NCI-H345 (cell line): ENCODE measurements at places on chromosomes 1 and 21.
A peak's percentile ranks its signal among the peaks of the same experiment; 100 is the strongest.

GRCh38 chr1:162680419-162681121 lies 48.3 kb downstream of the DDR2 start:
- DNase-seq = no peak

- peak; percentile 24 for DNase-seq
These were observed 142.6 kb upstream of the CXADR start for GRCh38 chr21:17370263-17370662.

DNA sequence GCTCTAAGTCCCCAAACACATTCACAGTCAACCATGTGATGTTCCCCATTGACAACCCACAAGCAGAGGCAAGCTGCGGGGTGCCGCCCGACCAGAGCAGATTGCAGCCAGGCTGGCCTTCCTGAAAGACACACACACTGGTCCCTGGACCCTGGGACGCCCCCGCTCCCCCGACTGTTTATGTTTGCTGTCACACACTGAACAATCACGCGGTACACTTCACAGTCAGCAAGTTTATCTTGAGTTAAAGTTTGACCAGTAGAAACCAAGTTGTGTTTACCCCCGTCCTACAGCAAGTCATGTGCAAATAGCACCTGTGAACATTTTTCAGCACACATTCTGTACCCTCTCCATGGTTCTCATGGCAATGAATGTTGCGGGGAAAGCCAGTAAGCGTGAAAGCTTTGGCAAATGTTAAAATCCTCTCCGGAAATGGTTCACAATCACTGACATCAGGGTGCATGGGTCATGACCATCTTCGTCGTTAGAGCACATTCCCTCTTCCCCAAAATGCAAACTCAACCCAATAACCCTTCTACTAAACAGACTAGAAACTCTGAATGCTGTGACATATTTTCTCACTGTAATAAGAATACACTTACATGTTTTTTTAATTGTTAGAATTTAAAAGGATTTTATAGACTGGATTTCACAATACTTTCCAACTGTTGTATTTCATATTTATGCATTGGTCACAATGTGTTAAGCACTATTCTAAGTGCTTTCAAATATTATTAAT lies 33.3 kb upstream of the IRF2BP2 start:
- no peak for DNase-seq

DNA sequence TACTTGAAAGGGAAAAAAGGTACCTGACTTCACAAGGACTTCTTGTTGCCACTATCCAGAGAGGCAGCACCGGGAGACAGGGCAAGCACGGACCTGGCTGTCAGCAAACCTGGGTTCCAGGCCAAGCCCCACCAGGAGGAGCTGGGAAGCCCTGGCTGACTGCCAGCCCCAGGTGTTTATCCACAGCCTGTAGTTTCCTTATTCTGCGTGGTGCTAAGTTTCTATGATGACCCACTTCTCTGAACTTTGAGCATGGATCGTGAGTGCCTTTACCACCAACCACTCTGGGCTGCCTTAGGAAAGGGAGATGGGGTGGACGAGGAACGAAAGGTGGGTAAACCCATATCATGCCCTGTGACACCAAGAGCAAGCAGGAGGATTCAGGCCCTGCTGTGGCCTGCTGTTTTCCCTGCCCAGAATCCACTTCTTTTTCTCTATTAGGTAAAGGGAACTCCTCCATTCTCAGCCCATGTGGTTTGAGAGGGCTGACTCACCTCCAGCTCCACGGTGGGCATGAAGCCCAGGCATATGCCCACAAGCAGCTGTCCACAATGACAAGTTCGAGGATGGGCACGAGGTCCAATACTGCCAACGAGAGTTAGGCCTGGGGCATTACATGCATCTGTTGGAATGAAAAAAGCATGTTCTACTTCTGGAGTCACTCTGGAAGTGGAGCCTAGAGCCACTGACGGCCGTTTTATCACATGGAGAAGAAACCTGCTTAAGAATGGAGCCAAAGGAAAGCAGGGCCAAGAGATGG lies 20.3 kb downstream of the TSPAN2 start:
- DNase-seq = peak; percentile 1

DNA sequence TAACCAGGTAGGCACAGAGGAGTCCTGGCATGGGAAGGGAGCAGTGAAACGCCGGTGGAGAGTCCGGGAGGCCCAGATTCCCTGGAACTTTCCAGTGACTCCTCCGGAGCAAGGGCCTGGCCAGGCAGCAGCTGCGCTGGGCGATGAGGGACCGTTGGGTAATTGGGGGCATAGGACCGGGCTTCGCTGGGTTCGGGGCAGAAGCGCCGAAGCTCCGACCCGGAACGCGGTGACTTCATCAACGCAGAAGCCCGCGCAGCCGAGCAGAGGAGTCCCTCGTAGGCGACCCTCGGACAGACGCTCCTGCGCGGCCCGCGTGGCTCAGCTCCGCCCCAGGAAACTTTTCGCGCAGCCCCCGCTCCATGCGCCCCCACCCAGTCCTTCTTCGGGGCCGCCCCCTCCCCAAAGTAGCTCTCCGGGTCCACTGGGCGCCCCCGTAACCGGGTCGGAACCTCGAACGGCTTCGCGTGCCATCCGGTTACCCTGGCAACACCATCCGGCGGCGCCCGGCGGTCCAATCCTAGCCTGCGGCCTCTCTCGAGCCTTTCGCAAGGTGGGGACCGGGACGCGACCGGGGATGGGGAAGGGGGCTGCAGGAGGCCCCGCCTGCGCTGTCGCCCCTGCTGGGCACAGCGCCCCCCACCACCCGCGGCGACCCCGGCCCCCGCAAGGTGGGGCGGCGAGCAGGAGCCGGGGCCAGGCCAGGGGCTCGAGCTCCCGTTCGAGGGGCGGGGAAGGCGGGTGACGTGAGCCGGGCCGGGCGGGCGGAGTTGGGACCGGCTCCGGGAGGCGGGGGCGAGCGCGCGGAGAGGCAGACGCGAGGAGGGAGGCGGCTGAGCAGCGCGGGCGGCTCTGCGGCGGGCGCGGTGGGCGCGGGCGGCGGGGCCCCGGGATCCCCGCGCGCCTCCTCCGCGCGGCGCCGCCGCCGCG lies at the start of gene AJAP1:
Gene AJAP1, plus strand, starts transcription at position 814 of the 930 bp plus-strand sequence. CDS start 817 bp downstream, outside the sequence.
- DNase-seq = peak; percentile 47

- DNase-seq = no peak
These were observed at the start of gene HSD11B1 for GRCh38 chr1:209704584-209704983. TSS of gene HSD11B1 (plus strand) at chr1:209704846. CDS start at chr1:209704943, 97 bp downstream.

GRCh38 chr1:186654741-186655140 lies 25.5 kb downstream of the PTGS2 start:
- DNase-seq = no peak

GRCh38 chr1:21617126-21617738 lies 51.9 kb downstream of the RAP1GAP start:
- no peak for DNase-seq

DNA sequence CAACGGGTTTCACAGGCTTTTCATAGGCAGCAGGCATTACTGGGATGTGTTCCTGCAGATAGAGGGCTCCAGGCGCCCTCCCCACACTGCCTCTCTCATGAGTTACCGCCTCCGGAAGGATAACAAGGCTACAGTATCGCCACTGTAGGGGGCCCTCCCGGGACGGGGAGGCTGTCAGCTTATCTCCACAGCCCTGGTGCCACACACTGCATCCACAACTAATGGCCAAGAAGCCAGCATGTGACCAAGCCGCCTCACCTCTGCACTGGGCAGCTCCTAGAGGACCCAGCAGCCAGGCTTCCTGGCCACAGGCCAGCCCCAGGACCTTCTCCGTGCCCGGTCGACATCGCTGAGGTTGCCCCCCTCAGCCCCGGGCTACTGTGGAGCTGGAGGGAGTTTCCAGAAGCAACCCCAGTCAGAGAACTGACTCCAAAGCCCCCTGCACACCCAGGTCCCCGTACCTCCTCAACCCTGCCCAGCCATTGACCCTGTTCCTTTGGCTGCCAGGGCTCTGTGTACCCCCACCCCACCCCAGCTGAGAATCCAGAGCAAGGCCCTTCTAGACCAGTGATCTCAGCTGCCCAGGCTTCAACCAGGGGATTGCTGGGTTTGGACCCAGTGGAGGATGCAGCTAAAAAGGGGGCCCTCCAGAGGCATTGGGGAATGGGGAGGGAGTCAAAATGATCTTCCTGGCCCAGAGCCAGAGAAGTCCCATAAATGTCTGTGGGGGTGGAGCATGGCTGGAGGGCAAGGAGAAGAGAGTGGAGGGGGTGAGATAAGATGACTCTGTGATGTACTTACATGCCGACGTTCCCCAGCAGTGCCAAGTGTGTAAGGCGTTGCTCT lies 45.0 kb downstream of the NEK2 start:
- DNase-seq = no peak

GRCh38 chr1:109025694-109026093 lies 16.2 kb downstream of the WDR47 start:
- no peak for DNase-seq

DNA sequence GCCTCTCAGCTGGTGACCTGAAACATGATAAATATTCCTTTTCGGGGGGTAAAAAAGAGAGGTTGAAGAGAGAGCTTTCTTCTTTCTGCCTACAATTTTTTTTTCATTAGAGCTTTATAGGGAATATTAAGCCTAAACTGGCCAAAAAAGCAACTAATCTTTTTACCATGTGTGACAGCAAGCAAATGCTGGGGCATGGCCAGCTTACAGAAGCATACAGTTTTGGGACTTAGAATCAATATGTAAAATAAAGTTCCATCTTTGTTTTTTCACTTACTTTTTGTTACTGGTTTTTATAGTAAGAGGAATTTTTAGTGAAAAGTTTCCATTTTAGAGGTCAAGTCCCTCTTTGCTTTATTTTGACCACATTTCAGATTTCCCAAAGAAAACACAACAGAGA lies 301.2 kb upstream of the DEPDC1 start:
- no peak for DNase-seq
